Activated CD8-positive, alpha-beta memory T cell treated with anti-CD3 and anti-CD28 coated beads for 4 hours (primary cell): ENCODE measurements at places on chromosomes 6 and 20.

GRCh38 chr6:148760568-148761526 is 14.0 kb downstream of the UST start:
- DNase-seq = no peak

GRCh38 chr6:4084444-4085331 is 5.8 kb upstream of the FAM217A start:
- no peak for DNase-seq

GRCh38 chr20:36856195-36856594 is 19.7 kb upstream of the TLDC2 start:
- DNase-seq = no peak

DNA sequence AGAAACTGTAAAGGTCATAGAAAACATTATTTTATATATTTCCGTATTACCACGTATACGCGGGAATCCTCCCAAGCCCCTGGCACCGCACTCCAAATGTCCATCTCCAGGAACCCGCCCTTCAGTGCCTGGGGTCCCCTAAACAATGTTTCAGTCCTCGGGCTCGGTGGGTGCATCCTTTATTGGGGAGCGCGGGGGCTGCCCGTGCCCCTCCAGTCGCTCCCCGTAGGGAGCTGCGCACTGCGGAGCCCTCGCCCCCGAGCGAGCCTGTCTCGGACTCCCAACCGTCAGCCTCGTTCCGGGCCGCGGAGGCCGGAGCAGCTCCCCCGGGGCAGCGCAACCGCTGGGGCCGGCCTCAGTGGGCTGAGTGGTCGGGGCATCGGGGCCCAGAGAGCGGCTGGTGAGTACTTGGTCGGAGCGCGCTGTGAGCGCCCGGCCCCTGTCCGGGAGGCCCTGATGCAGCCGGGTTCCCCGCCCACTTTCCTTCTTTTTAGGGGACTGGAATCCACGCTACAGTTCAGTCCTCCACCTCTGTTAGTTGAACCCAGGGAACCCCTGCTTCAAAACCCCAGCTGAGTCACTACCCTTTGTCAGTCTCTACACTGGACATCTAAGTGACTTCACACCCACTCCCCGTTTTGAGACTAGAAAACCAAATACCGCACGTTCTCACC is at the start of gene DNAH8:
TSS of gene DNAH8 (plus strand) at position 296 of the 674 bp plus-strand sequence. CDS start 7,499 bp downstream, outside the sequence.
- DNase-seq = peak; percentile 7

- DNase-seq = no peak
These were observed 18.8 kb downstream of the MAP3K5 start for GRCh38 chr6:136773473-136773796.

DNA sequence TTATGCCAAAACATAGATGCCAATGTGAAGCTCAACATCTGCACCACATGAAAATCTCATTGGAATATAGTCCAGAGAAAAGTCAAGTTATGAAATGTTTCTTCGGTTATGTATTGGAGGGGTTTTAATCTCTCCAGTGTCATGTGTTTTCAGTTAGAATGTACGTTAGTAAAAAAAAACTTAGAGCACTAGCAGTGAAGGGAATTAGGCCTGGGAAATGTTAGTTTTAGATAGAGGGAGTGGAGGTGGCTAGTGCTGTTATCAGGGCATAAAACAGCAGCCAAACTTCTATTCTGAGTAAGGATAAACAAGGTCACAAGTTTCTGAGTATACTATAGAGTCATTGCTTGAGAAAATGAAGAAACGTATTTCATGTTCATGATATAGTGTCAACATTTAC is 42.9 kb downstream of the HDGFL1 start:
- no peak for DNase-seq

DNA sequence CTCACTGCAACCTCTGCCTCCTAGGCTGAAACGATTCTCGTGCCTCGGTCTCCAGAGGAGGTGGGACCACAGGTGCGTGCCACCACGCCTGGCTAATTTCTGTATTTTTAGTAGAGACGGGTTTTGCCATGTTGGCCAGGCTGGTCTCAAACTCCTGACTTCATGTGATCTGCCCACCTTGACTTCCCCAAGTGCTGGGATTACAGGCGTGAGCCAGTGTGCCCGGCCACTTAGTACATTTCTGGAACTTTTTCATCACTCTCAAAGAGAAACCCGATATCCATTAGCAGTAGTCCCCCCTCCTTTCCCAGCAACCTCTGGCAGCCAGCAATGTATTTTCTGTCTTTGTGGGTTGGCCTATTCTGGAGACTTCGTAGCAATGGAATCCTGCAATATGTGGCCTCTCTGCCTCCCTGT is 109.8 kb downstream of the JARID2 start:
- DNase-seq = no peak

GRCh38 chr6:43196337-43196736 is 14.3 kb downstream of the CUL9 start:
- DNase-seq = no peak

DNA sequence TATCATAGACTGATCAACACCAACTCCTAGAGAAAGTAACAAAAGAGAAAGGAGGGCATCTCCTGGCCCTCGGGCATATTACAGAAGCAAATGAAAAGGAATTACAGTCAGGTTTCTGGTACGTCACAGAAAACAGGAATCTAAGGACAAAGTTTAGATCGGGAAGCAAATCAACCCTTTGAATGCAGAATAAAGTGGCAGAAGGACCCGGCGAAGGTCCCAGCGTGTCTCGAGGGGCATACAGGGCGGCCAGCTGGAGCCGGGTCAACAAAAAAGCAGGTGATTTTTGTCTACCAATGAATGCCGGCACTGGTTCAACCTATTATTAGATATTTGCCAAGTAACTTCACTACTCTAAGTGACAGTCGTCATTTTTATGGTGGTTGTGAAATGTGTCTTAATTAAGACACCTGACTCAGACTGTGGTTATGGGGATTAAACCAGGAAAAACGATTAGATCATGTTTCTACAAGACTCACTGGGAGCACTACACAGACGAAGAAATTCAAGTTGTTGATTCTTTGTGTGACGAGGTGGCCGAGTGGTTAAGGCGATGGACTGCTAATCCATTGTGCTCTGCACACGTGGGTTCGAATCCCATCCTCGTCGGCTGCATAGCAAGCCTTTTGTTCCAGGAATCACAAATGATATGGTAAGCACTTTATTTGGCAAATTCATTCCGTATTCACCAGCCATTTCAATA is 12.4 kb upstream of the ZSCAN9 start:
- DNase-seq = no peak

DNA sequence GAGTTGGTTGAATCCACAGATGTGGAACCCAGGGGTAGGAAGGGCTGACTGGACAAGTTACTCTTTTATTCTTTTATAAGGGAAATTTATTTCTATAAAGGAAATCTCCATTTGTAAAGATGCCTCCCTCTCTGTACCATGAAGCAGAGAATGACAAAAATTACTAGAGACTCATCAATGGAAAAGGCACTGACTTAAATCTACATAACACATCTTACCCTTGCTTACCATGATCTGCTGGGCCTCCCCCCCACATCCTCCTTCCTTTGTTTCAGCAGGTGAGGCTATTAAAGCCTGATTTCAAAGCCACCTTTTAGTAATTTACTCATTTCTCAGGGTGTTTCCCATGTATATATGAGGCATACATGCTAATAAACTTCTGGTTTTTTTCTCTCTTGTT is 130.2 kb upstream of the HDDC2 start:
- DNase-seq = no peak

GRCh38 chr20:5748246-5748645 is 2.0 kb upstream of the SHLD1 start:
- no peak for DNase-seq

- DNase-seq = no peak
These were observed 975 bp upstream of the PPT2 start for GRCh38 chr6:32152769-32153563.

DNA sequence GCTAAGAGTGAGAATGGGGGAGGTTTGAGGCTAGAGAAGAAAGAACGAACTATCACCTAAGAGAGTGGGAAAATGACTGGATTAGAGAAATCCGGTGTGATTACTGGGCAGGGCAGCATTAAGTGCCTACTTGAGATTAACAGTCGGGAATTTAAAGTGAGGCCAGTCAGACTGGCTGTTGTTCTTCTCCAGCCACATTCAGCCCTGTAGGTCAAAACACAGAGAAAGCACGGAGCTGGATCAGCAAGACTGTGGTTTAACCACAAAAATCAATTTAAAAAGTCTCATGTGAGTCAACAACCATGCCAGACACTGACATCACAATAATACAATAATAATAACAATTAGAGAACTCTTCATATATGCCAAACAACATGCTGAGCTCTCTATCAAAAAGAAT is 301.9 kb upstream of the SGK1 start:
- no peak for DNase-seq

DNA sequence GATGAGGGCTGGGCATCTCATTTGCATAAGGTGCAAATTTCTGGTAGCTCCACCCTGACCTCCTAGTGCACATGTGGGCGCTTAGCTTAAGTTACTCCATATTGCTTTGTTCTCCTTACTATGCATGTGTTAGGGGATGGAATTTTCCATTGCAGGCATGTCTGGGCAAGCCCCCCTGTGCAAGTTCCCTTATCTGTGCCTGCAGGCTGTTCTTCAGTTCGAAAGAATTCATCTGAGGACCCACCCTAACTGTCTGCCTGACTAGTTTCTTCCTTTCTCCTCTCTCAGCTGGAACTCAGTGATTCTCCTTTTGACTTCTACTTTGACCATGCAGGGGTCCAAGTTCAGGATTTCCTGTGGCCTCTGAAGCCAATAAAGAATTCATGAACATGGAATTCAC is 30.2 kb downstream of the CCDC170 start:
- DNase-seq = no peak

DNA sequence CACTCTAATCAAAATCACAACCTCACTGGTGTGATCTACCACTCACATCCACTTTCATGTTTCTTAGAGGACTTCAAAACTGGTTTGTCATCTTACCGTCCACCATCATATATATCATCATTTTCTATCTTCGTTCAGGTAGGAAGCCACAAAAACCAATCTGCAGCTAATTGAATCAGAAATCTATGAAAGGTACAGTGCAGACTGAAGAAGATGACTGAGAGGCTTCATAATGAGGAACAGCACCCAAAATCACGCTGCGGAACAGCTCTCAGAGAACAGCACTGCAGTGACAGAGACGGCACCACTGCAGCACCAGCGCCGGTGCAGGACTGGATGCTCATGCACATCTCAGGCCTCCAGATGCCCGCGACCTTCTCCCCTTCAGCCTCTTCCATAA is 13.0 kb downstream of the GMDS start:
- DNase-seq = no peak

DNA sequence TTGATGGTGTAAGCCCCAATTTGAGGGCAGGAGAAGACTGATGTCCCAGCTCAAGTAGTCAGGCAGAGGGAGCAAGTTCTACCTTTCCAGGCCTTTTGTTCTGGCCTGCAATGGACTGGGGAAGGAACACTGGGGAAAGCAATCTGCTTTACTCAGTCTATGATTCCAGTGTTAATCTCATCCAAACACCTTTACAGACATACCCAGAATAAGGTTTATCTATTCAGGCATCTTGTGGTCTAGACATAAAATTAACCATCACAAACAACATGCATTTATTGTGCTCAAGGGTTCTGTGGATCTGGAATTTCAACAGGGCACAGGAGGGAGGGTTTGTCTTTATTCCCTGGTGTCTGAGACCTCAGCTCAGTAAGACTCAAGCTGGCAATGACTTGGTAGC is 14.4 kb upstream of the RSPH3 start:
- DNase-seq = no peak

DNA sequence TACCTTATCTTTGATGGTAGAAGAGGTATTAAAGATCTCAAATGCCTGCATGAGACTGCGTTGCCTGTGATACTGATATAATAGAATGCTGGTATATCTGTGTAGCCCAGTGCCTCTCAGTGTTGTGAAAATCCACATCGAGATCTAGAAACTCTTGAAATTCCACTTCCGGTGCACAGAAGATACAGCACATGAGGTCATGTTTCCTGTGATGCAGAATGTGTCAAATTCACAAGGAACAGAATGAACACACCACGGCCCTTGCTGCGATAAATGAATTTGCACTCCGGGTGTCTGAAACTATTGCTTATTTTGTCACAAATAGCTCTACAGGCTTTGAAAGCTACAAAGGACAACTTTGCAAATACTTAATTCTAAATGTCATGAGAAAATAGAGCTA is 687.9 kb upstream of the AGPAT4 start:
- DNase-seq = no peak

GRCh38 chr6:71527886-71528285 is 239.3 kb downstream of the OGFRL1 start:
- no peak for DNase-seq

GRCh38 chr6:36605560-36606391 is 11.6 kb downstream of the SRSF3 start:
- no peak for DNase-seq

DNA sequence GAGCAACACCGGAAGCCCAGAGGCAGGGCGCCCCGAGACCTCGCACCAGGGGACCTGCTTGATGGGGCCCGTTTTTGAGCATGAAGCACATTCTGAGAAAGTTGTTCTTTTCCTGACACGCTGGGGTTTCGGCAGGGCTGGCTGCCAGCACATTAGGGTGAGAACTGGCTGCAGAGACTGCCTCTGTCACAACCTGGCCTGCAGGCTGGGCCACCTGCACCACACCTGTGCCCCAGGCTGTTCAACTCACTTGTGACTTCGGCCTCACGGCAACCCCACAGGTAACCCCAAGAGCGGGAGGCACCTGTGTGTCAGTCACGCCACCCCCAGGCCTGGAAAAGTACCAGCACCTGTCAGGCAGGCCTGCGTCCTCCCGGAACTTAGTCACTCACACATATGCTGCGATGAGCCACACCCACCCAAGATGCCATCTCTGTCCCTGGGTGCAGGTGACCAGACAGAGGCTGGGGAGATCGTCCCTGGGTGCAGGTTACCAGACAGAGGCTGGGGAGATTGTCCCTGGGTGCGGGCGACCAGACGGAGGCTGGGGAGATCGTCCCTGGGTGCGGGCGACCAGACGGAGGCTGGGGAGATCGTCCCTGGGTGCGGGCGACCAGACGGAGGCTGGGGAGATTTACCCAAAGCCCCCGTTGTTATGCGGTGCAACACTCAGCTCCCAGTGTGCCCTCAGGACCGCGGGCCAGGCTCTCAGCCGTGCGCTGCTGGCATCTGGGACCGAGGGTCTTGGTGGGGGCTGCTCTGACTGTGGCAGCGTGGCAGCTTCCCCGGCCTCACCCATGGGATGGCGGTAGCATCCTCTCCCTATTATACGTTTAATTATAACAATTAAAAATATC is 82.5 kb upstream of the BHLHE23 start:
- DNase-seq = no peak

- DNase-seq = no peak
These were observed 39.6 kb upstream of the PDE7B start for GRCh38 chr6:135811644-135812526.

- no peak for DNase-seq
These were observed 32.9 kb downstream of the GPX5 start for GRCh38 chr6:28558629-28559028.

- DNase-seq = no peak
These were observed 427.3 kb upstream of the FLRT3 start for GRCh38 chr20:14764511-14765369.
